ENCODE measurements at places on chromosomes 4 and X.
A peak's percentile ranks its signal among the peaks of the same experiment; 100 is the strongest.

DNA sequence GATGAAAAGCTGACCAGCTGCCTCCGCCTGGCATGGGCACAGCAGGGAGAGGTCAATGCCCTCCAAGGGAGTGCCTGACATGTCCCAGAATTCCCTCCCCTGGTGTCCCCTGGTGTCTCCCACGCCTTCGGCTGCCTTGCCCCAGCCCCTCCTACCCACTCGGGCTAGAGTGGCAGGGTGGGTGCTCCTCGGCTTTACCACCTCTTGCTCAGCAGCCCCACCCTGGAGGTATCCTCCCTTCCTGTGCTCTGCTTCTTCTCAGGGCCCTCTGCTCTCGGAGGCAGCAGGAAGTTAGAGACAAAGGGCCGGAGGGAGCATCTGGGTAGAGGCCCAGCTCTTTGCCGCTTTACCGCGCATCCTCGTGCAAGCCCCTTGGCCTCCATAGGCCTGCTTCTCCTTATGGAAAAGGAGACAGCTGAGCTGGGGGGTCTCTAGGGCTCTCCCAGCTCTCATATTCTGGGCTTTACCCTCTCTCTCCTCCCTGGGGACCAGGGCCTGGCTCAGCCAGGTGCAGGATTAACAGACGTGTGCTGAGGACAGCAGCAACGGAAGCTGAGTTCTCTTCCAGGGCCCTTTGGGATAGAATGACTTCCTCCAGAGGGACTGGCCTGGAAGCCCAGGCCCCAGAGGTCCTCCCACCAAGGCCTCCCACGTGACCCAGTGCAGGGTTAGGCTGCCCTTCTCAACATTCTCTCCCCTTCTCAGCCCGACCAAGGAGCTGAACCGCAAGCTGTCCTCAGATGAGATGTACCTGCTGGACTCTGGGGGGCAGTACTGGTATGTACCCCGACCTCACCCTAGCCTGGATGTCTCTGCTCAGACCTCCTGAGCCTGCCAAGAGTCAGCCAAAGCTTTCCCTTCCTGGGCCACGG lies 17.2 kb downstream of the XPNPEP2 start:
- no peak for DNase-seq

DNA sequence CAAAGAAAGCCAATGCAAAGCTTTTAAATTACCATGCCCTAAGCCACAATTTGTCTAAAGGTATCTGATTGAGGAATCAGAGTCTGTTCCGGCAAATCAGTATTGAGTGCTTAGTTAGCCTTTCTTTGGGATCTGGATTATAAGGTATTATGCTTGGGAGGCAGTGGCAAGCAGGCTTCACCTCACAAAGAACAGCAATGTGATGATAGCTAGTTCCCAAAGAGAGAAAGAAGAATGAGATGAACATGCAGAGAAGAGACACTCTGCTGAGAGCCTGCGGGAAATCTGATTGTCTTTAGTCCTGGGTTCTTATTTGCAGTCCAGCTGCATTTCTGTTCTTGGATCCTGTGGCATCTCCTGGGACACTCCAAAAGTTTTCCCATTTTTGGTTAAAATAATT lies 35.2 kb downstream of the WDFY3 start:
- no peak for DNase-seq

GRCh38 chrX:47578692-47579091 lies 3.5 kb upstream of the TIMP1 start:
- DNase-seq, result no peak

DNA sequence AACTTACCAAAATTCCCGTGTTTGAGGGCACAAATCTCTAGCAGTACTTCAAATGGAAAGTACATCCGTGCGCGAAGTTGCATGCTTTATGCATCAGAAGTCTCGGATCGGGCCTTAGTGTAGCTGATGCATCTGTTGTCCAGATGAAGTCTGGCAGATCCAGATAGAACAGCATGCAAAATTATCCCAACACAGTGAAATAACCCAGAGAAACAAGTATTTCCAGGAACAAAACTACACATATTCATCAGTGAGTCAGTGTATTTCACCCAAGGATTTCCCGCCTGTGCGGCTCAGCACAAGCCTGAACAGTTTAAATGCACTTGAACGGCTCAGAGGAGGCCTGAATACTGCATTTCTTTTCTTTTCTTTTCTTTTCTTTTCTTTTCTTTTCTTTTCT lies 27.4 kb upstream of the CLDN24 start:
- DNase-seq, result no peak

- no peak for DNase-seq
Measured at GRCh38 chrX:31057291-31057690, 14.6 kb downstream of the FTHL17 start.

DNA sequence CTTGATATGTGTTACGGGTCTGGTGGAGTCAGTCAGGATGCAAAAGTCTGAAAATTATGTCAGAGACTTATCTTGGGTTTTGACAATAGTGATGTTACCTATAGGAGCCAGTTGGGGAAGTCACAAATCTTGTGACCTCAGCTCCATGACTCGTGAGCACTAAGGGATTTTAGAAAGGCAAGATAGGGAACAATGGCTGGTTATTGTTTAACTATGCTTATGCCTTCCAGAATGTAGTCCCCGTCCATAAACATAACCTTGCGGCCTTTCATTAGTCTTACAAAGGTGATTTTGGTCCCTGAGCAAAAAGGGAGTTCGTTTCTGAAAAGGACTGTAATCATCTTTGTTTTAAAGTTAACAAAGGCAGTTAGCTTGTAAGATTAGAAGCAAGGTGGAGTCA lies 23.9 kb upstream of the GATB start:
- no peak for DNase-seq

- DNase-seq, result no peak
Measured at GRCh38 chr4:53595204-53595603, 3.9 kb upstream of the LNX1 start.

GRCh38 chr4:183343730-183344129 lies 21.5 kb upstream of the CLDN24 start:
- DNase-seq, result no peak

DNA sequence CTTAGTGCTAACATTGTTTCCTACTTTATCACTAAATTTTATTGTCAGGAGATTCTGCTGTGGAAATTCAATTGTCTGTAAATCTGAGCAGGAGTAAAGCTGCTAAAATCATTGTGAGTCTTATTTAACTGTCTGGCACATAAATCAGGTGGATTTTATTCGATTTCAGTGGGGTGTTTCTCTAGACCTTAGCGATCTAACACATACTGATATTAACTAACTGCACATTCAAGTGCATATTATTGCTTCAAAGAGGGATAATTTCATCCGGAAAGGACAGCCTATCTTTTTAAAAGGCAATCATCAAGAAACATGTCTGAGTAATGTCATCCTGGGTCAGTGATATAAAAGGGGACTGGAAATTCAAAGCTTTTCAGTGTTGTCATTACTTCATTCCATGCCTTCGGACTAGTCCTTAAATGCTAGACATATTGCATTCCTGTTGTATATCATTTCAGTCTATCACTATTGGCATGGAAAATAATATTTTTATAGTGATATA lies 388.7 kb downstream of the PCDH10 start:
- DNase-seq, result no peak

DNA sequence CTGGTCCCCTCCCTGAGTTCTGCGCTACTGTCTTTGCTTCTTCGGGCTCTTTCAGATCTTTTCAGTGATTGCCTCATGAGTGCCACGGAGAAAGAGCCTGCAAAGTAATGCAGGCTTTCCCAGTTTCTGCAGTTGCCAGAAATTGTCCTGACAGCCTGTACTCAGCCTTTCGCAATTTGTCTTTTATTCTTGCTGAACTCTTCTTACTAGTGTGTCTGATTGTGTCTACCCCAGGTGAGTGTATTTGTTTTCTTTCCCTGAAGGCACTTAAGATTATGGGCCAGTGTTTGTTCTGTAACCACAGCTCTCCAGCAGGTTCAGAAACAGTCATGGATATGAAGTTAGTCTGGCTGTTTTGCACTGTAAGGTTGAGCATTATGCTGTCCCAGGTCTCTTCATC lies 47.1 kb downstream of the FAM193A start:
- DNase-seq, result no peak

GRCh38 chr4:32700838-32701237 lies 1980.7 kb downstream of the PCDH7 start:
- no peak for DNase-seq

GRCh38 chr4:24792552-24792951 lies 2.8 kb upstream of the SOD3 start:
- DNase-seq, result peak; percentile 33

- DNase-seq, result no peak
Measured at GRCh38 chrX:141662781-141663180, 35.8 kb downstream of the SPANXD start.

- DNase-seq, result no peak
Measured at GRCh38 chr4:109169170-109169569, 133.3 kb downstream of the COL25A1 start.

DNA sequence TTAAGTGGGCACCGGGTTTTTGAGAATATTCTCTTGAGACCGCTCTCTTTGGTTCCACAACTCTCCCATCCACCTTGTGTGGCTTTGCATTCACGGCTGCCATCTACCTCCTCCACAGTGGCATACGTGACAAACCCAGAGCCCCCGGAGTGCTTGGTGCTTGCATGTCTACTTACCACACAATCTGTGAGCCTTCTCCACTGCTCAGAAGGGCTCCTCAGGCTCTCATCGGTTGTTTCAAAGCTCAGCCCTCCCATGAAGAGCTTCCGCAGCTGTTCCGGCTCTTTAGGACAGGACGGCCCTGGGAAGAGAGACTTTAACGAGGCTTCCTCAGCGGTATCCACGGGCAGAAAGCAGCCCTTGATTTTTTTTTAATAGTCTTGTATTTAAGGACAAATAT lies 167.6 kb upstream of the ANK2 start:
- DNase-seq, result no peak

GRCh38 chrX:133813971-133814370 lies 171.4 kb downstream of the GPC3 start:
- DNase-seq, result no peak

GRCh38 chr4:57734104-57734670 lies 624.0 kb upstream of the IGFBP7 start:
- DNase-seq, result no peak

DNA sequence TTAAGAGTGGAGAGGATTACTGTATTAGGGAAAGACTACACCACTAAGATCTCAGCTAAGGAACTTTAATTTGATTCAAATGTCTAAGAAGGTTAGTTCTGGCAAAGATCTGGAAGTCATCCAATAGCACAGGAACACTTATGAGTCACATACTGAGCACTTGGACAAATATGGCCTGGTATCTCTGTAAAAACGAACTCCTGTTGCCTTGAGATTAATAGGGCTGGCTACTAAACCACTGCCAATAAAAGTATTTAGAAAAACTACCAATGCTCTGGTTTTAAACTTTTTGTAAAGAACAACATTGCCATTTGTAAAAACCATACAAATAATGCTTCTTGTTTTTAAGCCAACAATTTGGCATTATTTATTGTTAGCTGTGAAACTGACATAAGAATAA lies 70.5 kb downstream of the SEC24D start:
- peak; percentile 92 for DNase-seq

- DNase-seq, result no peak
Measured at GRCh38 chrX:38368774-38369173, 16.4 kb downstream of the OTC start.

DNA sequence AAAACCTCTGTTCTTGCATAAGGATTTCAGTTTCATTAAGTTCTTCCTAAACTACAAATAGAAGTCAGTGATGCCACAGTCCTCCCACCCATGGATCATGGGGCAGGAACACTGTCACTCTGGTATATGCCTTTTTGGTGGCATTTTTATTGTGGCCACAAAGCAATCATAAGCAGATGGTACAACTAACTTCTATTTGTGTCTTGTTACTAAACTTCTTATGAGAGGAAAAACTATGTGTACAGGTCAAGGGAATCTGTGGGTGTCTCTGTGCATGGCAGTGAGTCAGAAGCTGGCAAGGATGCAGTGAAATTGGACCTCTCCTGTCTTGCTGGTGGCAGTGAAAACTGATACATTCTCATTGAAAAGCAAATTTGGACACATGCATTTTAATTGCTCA lies 245.0 kb upstream of the GPC4 start:
- peak; percentile 17 for DNase-seq

DNA sequence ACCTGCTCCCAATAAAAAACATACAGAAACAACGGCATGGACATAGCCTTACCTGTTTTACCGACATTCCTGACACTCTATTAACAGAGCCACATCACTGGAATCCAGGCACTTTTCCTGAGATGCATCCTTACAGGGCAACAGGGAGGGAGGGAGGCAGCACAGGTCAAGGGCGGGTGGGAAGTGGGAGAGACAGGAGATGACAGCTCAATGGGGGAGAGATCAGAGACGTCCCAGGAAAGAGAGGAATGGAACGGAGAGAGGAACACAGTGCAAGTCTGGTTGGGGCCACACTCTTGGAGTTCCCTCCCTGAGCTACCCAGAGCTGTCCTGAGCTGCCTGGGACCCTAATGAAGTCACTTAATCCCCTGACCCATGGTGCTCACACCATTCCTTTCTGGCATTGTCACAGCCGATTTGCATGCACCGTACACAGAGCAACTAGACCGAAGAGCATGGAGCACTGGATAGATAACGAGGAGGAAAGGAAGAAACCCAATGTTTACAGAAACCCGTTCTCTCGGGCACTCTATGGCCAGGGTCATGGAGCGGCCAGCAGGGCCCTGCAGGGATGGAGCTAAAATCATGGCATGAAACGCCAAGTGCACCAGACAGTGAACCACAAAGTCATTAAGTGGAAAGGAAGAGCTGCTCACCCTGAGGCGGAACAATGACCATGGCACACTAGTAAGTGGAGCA lies 93.1 kb downstream of the NSUN7 start:
- peak; percentile 6 for DNase-seq

DNA sequence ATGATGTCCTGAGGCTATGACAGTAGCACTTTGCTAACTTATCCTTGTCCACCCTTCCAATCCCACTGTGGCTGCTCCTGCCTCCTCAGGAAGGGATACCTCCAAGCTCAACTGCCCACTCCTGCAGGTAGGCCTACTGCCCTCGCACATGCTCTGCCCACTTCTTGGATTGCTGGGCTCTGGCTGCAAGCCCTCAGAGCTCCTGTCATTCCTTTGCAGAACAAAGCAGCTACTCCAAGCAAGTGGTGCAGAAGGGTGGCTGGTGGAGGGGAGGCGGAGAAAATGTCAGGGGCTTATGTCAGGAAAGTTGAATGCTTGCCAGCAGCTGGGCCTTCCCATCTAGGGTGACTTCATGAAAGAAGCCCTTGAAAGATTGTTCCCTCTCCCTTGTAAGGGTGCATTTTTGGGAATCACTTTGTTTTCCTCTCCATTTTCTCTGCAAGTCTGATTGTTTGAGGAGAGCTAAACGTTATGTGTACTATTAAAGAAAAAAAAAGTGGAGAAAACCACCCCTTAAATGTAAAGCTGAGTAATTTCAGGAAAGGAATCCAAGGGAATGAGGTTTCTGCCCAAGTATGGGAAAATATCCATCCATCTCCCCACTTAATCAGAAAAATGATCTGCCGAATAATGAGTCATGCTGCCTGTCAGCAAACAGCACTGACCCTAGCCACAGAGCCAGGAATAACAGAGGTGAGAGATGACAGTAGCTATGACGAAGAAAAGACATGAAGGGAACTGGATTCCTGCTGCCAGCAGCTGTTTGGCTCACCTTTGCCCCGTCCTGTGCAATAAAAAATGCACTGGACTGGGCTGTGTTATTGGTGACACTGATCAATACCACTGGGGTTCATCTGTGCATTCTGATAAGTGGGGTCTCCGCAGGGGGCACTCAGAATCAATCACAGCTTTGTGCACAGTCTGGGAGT lies 102.0 kb downstream of the RTL5 start:
- DNase-seq, result no peak

All from COLO829 (cell line).